AG10803 (cell line): ENCODE measurements at places on chromosomes 2 and 18.
A peak's percentile ranks its signal among the peaks of the same experiment; 100 is the strongest.

- DNase-seq: peak; percentile 94
Measured at GRCh38 chr2:39875182-39875913, 96.3 kb upstream of the THUMPD2 start.

- no peak for DNase-seq
Measured at GRCh38 chr2:172739661-172740266, 4.1 kb downstream of the RAPGEF4 start.

- DNase-seq: no peak
Measured at GRCh38 chr2:100894105-100894795, 74.3 kb downstream of the NPAS2 start.

DNA sequence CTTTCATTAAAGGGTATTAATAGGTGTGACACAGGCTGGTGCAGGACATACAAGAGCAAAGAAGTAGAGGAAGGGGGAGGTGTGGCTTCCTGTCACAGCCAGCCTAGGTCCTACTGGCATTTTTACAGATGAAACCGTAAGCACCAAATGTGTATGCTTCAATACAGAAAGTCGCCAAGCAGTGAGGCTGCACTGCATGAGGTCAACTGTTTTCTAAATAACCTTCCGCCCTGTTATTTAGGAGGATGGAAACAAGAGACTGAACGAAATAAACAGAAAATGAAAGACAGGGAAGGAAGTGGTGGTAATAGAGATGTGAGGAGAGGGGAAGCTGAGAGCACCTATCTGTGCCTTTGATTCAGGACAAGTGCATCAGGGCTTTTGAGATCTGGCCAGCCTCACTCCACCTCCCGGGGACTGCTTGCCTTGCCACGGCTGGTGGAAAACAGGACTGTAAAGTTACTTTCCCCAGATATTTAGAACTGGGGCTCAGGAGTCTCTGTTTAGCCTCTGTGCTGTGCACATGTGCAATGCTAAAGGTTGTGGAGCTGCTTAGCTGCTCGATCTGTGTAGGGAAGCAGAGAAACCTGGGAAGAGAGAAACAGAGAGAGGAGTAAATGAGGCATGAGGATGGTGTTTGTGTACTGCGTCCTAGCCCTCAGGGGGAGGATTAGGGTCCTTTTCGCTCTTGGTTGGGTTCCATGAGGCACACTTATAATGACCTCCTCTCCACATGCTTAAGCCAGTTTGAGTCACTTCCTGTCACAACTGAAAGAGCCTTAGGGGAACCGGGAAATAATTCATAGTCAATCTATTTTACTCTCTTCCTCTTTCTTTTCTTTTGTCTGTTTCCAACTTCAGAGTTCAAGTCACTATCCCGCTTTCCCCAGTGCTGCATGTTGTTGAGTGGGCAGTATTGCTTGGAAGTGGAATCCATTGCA is 62.3 kb upstream of the BOD1L2 start:
- no peak for DNase-seq

DNA sequence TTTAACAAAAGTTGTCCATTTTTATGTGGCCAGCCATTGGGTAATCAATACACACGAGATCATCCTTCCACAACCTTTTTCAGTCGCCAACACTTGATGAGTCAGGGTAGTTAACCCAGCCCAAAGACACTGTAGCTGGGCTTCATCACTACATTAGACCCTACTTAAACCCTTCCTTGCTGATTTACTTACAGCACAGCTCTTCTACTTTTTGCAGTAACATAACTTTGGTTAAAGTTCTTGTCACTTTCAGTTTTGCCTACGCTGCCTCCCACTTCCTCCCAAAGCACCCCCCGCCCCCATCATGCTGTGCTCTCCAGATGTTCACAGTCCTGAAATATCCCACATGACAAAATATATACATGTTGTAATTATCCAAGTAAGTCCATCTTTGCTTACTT is 103.6 kb downstream of the CDK15 start:
- DNase-seq: peak; percentile 76

GRCh38 chr2:128306931-128307460 is 11.7 kb downstream of the HS6ST1 start:
- no peak for DNase-seq

GRCh38 chr2:13091455-13091854 is 374.7 kb downstream of the TRIB2 start:
- no peak for DNase-seq

- DNase-seq: no peak
Measured at GRCh38 chr2:15934291-15934945, 5.9 kb upstream of the MYCN start.

GRCh38 chr2:10876963-10877362 is 34.8 kb upstream of the KCNF1 start:
- DNase-seq: no peak

DNA sequence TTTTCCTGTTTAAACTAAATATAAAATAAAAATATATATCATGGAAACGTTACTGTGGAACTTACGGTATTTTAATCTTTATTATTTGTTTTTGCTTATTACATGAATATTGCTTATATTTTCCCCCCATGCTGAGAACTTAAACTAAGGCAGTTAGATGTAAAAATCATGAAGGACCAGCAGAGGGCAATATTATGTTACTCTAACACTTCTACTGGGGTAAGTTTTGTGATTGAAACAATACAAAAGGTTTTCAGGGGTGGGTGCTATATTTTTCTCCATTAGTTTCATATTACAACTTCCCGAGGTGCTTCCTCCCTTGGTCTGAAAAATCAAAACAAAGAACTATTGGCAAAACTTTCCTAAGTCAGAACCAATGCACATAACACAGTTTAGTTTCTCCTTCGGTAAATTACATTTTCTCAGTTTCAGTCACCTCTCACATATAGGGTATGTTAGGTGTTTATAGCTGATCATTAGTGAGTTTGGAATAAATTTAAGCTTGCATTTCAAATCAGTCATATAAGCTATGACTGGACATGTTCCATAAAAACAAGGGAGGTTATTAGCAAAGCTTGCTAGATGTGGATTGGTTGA is 54.8 kb downstream of the ZNF407 start:
- peak; percentile 49 for DNase-seq

GRCh38 chr2:71619230-71619741 is 165.9 kb downstream of the DYSF start:
- DNase-seq: no peak

- DNase-seq: no peak
Measured at GRCh38 chr2:180573951-180574350, 406.5 kb upstream of the UBE2E3 start.

GRCh38 chr2:226142463-226142862 is 657.2 kb downstream of the IRS1 start:
- no peak for DNase-seq

DNA sequence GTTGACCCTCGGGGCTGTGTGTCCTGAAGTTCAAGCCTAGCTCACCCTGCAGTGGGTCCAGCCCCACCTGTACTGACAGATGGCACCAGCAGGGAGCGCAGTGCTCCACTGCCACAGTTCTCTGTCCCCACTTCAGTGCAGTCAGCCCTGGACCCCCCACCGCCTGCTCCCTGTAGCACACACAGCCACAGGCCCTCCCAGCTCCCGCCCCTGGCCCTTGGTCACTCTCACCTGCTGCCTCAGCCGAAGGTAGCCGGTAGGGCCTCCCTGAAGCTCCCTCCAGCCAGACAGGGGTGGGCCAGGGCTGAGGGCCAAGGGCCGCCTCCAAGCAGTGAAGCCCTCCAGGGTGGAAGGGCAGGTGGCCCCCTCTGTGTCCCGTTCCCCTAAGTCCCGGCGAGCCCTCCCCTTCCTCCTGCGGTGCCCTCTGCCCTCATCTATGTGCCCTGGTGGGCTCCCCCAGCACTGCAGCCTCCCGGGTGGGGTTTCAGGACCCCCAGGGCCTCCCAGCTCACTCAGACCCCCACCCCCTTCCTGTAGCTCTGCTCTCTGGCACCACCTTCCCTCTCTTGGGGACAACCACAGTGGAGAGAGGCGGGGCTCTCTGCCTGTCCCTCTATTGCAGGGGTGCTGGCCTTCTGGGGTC is 10.8 kb upstream of the ALPP start:
- DNase-seq: no peak

- DNase-seq: no peak
Measured at GRCh38 chr2:128485761-128486639, 167.3 kb upstream of the HS6ST1 start.

DNA sequence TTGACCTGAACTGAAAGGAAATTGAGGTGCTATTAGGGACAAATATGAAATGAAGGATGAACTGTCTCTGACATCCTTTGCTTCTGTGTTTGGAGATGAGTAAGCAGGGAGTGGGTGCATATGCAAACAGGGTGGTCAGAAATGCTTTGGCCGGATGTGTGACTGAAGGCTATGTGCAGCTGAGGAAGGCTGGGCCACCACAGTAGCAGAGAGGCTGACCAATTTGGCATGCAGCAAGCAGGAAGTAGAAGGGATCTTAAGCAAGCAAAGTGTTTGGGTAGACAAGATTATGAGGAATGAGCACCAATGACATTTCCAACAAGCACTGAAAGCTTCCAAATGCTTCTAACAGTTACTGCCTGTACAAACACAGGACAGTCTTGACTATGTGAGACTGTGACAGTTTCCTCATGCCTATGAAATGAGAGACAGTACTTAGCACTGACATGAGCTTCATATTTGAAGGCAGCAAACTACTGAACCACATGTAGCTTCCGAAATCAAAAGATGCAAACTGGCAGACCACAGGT is 3.3 kb upstream of the ACTR3 start:
- DNase-seq: peak; percentile 92

DNA sequence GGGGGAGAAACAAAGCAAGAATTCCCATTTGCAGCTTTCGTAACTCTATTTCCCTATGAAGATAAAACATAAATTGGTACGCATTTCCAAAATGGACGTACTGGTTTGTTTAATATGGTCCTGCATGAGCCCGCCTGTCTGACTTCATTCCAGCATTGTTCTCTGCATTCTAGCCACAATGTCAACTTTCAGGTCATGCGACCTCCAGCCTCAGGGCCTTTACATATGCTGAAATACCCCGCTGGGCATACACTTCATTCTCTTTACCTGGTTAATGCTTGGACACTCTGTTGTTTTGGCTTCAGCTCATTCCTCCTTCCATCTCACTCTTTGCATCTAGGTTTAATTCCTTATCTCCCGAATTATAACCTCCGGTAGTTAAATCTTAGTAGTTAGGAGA is 103.7 kb upstream of the DNMT3A start:
- no peak for DNase-seq

DNA sequence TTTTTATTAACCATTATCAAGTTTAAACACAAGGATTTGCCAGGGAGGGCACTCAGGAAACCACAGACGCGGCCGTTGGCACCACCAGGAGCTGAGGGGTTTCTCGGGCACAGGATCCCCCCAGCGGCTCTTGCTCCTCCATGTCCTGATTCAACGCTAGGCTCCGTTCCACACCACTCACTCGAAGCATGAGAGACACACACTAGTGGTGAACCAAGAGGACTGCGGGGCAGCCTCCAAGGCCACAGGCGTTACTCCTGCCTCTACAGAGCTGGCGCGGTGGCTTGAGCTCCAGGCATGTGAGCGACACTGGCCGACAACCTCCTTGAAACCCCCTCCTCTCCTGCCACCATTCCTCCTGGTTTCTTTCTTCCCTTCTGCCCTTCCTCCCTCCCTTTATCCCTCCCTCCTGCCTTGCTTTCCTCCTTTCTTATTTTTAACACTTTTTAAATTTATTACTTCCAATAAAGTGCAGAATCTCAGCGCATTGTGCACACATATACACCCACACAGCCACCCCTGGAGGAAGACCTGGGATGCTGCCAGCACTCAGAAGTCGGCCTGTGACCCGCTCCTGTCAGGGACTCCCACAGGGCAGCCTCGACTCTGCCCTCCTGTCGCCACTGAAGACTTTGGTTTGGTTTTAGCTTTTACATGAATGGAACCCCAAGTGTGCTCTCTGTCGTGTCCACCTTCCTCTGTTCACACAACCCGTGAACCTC is 21.7 kb downstream of the COX7A2L start:
- no peak for DNase-seq

DNA sequence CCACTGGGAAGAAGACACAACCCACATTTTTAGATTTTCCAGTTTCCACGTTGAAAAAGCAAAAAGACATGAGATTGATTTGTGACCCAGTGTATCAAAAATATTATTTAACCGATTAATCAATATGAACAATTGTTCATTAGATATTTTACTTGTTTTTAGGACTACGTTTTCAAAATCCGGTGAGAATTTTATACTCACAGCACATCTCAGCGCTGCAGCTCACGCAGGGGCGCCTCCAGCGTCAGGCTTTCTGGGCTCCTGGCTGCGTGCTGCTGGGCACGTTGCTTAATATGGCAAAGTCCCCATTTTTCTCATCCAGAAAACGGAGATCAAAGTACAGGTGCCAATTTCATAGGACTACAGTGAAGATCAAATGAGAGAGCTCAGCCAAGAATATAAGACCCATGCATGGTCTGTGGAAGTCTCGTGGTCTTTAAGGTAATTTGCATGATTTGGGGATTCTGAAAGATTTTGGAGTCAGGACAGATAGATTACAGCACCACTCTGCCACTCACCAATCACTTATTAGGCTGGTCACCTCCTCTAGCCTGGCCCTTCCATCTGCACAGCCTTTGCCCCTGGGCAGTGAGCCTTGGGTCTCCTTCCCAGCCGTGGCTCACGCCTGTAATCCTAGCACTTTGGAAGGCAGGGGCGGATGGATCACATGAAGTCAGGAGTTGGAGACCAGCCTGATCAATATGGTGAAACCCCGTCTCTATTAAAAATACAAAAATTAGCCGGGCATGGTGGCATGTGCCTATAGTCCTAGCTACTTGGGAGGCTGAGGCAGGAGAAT is 36.2 kb downstream of the PTPN18 start:
- peak; percentile 33 for DNase-seq

- DNase-seq: no peak
Measured at GRCh38 chr2:184849516-184849915, 251.2 kb downstream of the ZNF804A start.

- DNase-seq: peak; percentile 23
Measured at GRCh38 chr18:29644276-29644675, 1398.3 kb downstream of the DSC3 start.

GRCh38 chr2:191169456-191170300 is 18.9 kb upstream of the STAT4 start:
- no peak for DNase-seq

DNA sequence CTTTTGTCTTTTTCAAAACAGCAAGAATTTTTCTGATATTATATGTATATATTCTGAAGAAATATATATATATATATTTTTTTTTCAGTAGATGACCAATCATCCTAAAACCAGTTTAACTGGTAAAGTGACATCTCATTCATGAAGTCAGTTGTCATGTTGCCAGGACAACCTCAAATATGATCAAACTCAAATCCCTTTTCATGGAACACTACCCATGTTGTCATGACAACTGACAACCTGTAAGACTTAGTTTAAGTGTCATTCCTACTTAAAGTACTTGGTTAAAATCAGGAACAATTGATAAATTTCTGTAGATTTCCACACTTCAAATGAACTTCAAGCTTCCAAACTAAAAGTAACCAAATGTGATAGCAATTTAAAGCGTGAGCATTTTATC is 101.8 kb upstream of the ERBB4 start:
- DNase-seq: no peak

- DNase-seq: no peak
Measured at GRCh38 chr2:34098256-34098655, 499.2 kb upstream of the FAM98A start.

- DNase-seq: no peak
Measured at GRCh38 chr2:22900674-22901073, 484.3 kb upstream of the KLHL29 start.
